ENCODE measurements at places on chromosomes 13 and 19.

GRCh38 chr13:21014502-21015170 is 46.8 kb downstream of the LATS2 start:
- DNase-seq: peak; percentile 85

DNA sequence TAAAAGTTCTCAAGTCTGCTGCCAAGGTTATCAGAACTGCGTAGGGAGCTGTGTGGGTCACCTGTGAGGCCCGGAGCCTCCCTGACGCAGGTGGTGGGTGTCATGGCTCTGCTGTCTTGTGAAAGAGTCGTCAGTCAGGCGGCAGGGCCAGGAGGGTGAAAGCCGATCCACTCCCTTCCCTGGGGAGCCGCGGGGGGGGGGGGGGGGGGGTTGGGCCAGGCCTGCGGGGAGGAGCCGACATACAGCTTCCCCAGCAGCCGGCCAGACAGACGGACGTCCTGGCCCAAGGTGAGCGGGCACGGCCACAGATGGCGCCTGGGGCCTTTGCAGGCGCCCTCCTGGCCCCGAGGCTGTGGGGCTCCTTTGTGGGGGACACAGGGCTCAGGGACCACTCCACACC is 12.4 kb downstream of the SBNO2 start:
- peak; percentile 53 for DNase-seq

DNA sequence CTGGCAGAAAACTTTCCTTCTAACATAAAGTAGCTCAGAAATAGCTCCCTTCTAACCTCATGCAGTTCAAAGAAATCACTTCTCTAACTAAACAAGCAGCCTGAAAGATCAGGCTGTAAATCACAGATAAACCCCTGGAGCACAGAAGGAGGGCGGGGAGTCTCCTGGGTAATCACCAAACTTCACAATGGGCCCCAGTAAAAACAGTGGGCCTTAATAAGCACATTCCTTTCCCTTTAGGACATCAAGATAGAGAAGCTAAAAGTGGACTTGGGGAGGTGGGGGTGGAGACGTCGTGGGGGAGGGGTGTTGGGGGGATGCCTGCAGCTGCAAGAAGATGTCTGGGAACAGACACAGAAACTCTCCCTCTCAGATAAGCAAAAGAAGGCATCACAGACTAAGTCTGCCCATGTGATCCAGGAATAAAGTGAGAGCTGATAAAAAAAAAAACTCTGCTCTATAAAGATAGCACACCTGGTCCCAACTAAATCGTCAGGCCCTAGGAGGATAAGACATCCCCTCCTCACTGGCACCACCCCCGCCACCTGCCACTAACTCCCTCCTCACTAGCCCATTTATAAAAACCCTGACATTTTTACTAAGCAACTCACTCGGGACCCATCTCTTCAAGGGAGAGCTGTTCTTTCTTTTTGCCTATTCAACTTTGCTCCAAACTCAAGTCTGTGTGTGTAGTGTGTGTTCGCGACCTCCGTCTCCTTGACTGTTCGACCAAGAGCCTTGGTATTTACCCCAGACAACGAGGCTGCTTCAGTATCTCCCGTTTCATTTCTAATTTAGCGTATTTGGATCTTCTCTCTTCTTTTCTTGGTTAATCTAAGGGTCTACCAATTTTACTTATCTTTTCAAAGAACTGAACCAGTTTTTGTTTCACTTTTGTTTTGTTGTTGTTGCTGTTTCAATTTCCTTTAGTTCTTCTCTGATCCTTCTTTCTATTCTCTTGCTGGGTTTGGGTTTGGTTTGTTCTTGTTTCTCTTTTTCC is 31.7 kb downstream of the DNAJC15 start:
- peak; percentile 74 for DNase-seq

DNA sequence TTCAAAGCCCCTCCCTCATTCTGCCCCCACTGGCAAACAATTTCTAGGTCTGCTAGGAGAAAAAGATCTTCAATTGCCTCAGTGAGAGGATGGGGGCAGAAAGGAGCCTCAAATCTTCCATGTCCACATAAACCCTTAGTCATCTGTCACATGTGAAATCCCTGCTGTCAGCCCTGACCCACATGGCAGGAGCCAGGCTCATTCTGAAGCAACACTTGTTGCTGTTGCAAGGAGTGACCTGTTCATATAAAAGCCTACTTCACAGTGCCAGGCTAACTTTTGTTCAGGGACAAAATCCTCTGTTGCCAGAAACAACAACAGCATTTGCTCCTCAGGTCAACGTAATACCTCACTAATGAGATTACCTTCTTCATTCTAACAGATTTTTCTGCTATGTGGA is 70.5 kb downstream of the IRS2 start:
- DNase-seq: peak; percentile 50

GRCh38 chr19:52646571-52647217 is 8.5 kb upstream of the ZNF83 start:
- no peak for DNase-seq

DNA sequence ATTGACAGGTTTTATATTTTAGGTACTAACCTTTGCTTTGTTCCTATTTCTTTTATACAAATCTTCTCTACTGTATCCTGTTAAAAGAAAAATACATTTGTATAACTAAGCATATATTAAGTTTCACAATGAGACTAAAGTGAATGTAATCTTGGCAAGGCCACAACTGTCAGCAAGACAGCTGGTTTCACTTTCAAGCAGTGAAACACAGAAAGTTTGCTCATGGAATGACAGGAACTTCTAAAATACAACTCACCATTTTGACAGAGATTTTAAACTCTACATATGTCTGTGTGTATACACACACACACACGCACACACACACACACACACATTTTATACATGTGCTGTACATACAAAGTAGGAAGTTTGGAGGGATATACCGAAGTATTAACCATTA is 53.3 kb downstream of the PARP4 start:
- DNase-seq: peak; percentile 85

DNA sequence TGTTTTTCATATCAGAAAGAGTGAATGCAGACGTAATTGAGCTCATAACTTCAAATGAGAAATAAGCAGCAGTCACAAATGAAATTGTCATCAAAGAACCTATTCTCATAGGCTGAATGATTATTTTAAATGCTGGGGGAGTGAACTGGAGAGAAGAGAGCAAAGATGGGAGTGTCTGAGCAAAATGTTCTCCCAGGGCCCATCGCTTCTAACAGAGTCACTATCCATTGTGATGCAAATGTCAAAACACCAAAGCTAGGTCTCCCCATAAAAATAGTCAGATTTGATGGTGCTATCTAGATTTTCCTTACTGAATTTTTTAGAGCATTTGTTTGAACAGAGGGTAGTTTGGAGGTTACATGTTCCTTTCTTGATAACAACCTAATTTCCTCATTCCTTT is 278.7 kb downstream of the PCDH9 start:
- DNase-seq: no peak

GRCh38 chr13:50426927-50427326 is 411.7 kb downstream of the KCNRG start:
- DNase-seq: no peak

- no peak for DNase-seq
These were observed 482.0 kb downstream of the DIAPH3 start for GRCh38 chr13:59681636-59682311.

- peak; percentile 32 for DNase-seq
These were observed 35.3 kb downstream of the FPR3 start for GRCh38 chr19:51830274-51830673.

DNA sequence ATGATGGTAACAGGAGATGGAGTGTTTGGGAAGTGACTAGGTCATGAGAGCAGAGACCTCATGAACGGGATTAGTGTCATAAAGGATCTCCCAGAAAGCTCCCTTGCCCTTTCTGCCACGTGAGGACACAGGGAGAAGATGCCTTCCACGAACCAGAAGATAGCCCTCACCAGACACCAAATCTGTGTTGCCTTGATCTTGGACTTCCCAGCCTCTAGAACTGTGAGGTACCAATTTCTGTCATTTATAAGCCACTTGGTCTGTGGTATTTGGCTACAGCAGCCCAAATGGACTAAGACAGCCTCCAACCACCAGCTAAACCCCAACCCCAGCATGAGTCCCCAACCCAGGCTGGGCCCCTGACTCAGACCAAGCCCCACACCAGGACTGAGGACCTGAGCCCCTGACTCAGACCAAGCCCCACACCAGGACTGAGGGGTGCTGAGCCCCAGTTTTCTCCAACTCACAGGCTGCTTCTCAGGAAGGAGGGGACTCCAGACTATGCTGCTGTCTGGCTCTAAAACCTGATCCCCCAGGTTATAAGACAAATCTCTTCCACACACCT is 54.1 kb downstream of the PTPRS start:
- no peak for DNase-seq

- no peak for DNase-seq
These were observed 13.1 kb downstream of the MED26 start for GRCh38 chr19:16614941-16615340.

GRCh38 chr13:44013758-44014291 is 134.1 kb downstream of the LACC1 start:
- DNase-seq: peak; percentile 45

GRCh38 chr13:46345866-46346265 is 41.2 kb downstream of the RUBCNL start:
- peak; percentile 19 for DNase-seq

DNA sequence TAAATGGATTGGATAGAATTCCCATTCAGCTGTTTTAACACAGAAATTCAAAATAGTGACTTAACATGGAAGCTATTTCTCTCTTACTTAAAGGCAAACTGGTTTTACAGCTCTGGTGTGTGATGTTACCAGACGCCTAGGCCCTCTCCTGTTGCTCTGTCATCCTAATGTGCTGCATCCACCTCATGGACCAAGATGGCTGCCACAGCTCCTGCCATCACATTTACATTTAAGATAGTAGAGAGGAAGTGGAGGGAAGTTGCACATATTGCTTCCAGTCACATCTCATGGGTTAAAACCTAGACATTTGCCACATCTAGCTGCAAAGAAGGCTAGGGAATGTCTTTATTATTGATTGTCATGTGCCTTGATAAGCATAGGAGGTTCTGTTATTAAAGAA is 157.5 kb downstream of the OXGR1 start:
- DNase-seq: no peak

DNA sequence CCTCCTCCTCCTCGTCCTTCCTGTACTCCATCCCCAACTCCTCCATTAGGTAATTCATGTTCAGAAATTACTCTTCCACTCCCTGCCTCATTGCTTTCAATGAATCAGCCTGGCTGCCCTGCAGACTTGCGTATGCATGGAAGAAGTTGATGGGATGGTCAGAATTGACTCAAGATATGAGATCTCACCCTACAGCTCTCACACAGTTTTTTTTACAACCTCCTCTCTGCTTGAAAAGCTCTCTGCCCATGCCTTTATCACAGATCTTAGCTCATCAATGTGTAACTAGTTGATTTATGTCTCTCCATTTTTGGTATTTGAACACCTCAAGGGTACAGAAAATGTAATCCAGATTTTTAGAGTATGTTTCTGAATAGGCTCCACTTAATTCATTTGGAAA is 506.9 kb downstream of the TBC1D4 start:
- no peak for DNase-seq

DNA sequence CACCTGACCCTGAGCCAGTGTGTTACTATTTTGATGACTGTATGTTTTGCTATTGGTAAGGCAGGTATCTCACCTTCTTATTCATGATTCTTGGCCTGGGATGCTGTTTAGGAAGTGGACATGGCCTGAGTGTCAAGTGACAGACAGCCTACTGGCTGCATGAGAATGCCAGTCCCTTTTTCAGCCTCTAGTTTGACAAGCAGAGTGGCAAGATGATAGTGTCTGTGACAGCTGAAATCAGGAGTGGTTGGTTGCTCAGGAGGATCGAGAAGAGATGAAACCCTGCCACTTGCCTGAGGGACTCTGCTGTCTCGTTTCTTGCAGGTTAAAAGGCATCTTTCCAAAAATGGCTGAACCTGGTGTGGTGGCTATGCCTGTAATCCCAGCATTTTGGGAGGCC is 7.1 kb upstream of the ELOF1 start:
- DNase-seq: no peak

GRCh38 chr13:106095406-106095805 is 440.1 kb downstream of the EFNB2 start:
- no peak for DNase-seq

GRCh38 chr13:113841353-113841650 is 22.6 kb downstream of the GAS6 start:
- no peak for DNase-seq

GRCh38 chr19:913080-913748 is at the start of gene R3HDM4:
TSS of gene R3HDM4 (minus strand) at chr19:913219. CDS start at chr19:913157, 62 bp downstream.
- peak; percentile 46 for DNase-seq

GRCh38 chr19:58326914-58327726 is at the start of gene ZSCAN22:
TSS of gene ZSCAN22 (plus strand) at chr19:58326994. CDS start at chr19:58334803, 7,809 bp downstream.
- peak; percentile 96 for DNase-seq

DNA sequence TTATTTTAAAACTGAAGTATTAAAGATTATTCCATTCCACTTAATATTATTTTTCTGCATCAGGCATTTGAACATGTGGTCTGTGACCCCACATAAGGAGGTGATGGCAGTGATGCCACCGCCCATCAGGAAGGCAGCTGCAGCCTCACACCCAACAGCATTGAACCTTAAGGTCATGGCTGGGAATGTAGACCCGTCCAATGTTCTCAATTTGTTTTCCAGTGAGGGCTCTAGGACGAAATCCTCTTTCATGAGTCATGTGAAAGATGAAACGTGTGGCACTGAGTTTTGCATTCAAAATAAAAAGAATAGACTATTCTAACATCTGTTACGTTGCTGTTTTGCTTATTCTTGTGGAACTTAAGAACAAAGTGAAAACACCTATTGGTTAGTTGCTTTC is 74.5 kb upstream of the ANKRD10 start:
- no peak for DNase-seq

DNA sequence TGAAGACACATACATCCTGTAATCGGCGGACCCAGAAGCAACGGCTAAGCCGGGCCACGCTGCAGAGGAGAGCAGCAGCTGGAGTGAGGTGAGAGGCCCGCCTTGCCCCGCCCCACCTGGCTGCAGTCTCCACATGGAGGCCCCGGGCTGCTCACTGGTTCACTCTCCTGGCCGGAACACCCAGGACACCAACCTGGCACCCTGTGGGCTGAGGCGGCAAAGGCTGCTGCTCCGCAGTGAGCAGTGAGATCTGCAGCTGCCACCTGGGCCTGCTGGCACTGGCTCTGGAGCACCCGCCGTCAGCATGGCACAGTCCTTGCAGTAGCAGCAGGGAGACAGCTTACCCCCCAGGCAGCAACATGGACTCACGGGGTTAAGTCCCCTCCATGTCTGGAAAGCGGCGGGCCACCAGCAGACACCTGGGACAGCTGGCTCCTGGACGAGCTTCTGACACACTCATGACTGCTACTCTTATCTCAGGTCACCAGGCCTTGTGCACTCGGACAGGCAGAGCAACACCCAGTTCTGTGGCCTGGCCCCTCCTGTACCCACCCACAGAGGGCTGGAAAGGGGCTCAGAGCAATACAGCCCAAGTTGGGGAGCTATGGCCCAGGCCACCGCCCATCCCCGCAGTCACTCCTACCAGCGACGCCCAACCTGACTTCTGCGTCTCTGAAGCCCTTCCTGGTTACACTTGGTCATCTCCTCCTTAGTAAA is 13.2 kb upstream of the KPTN start:
- DNase-seq: no peak

DNA sequence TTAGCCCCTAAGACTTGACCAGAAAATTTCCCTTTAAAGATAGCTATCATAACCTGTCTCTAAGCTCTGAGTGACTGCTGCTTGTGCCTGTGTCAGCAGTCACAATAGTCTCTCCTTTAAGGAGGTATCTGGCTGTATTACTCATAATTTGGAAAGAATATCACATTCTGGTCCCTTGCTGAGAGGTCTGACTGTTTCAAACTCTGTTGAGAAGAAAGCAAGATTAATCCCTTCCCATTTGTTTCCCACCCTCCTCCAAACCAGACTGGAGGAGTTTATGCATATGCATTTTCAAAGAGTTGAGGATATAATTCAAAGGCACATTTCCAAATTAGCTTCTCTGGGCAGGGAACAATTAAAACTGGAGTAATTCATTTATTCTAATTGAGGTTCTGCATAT is 2.3 kb downstream of the HTR2A start:
- DNase-seq: no peak
